ENCODE measurements at places on chromosomes 3 and 15. TPM values are rescaled to one million over a fixed set of nuclear protein-coding genes. Genes with fewer than 3 reads are reported as not detected.

Gene OXSM
- total RNA-seq = 14.5 TPM

Gene TRH
- total RNA-seq = not detected

Gene TGM5
- total RNA-seq = not detected

Gene LMAN1L
- not detected for total RNA-seq

Gene NLGN1
- 106 TPM for total RNA-seq

Gene TAGLN3
- total RNA-seq = 0.31 TPM

Gene GRK7
- total RNA-seq = not detected

Gene FMN1
- total RNA-seq = 340 TPM

Gene SPINK8
- total RNA-seq = not detected

Gene XYLB
- total RNA-seq = 33.3 TPM

Gene SLC12A1
- total RNA-seq = 0.15 TPM

Gene ITIH1
- total RNA-seq = not detected

Gene NTRK3
- not detected for total RNA-seq

Gene TRIM42
- not detected for total RNA-seq

Gene ZNF592
- 11.3 TPM for total RNA-seq

Gene ATP13A5
- total RNA-seq = not detected

Gene CAND2
- 0.67 TPM for total RNA-seq

Gene EPHA3
- total RNA-seq = 0.33 TPM

Gene CNTN4
- total RNA-seq = not detected

Gene GOLGA6B
- not detected for total RNA-seq

Gene SI
- total RNA-seq = not detected

Gene PSMD6
- total RNA-seq = 140 TPM

Gene CCDC54
- total RNA-seq = not detected

Gene ARPP19
- total RNA-seq = 126 TPM

Gene CKMT1A
- total RNA-seq = not detected

Gene SV2B
- 5.5 TPM for total RNA-seq

Data from melanocyte of skin (primary cell).